NCI-H2107 (cell line): ENCODE measurements at places on chromosomes 12 and 14.
A peak's percentile ranks its signal among the peaks of the same experiment; 100 is the strongest.

GRCh38 chr12:109714141-109714912 lies 702 bp downstream of the FAM222A start:
- DNase-seq, result peak; percentile 56

DNA sequence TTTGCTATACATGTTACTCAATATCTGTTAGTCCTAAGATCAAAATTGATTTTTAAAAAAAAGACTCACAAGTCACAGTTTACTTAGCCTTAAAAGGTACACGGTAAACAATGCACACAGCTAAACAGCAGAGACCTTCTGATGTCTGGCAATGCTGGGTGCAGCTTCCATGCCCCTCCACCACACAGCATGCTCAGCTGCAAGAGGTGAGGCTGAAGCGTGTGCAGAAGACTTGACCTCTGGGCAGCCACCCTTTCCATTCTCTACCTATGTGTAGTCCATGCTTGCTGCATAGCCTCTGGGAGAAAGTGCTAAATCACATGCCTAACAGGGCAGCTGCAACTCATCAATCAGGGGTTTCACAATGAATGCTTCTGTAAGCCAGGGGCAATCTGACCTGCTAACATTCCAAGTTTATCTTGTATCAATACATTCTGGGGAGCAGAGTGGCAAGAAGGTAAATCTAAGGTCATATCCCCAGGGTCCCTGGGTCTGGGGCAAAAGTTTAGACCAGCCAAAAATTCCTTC lies 44.5 kb upstream of the AMN1 start:
- no peak for DNase-seq

DNA sequence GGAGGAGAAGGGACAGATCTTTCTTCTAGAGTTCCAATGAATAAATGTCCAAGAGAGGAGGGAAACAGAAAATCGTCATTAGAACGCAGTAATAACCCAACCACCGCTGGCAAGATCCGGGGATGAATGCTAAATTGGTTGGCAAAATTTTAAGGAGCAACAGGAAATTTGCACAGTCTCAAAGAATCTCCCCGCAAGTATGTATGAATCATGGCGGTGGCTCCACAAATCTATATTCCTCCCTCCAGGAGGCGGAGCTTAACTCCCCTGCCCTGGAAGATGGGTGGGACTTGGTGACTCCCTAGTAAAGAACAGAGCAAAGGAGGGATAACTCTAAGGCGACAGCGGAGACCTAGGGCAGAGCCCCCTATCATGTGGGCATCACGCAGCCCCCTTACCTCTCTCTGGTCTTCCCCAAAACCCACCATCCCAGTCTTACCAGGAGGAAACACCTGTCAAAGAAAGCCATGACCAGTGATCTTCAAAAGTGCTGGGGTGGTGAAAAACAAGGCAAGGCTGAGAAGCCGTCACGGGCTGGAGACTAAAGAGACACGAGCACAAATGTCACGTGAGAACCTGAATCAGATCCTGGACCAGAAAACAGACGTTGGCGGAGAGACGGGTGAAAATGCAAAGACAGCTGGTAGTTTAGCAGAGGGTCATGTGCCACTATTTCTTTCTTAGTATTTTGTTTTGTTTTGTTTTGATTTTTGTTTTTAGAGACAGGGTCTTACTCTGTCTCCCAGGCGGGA lies 125.8 kb downstream of the NCOR2 start:
- no peak for DNase-seq

- no peak for DNase-seq
Measured at GRCh38 chr14:66634876-66635275, 126.9 kb downstream of the GPHN start.

- DNase-seq, result no peak
Measured at GRCh38 chr12:108538146-108538545, 22.8 kb downstream of the SART3 start.

DNA sequence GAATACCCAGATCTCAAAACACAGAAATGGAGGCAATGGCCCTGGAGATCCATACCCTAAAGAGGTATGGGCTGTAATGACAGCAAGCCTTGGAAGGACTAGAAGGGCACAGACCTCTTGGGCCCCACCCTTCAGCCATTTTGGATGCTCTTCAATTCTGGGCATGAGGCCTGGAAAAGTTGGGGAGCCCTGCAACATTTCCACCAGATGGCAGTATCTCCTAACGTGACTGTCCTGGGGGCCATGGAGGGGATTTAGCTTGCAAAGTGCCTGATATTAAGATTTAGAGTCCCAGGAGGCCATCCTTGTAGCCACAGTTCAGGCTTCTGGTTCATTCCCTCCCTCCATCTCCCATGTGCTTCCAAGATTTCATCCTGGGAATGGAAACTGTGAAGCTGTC lies 30.2 kb downstream of the KCNA5 start:
- DNase-seq, result no peak

GRCh38 chr12:53452159-53453077 lies 516 bp downstream of the PCBP2 start:
- DNase-seq, result peak; percentile 43

DNA sequence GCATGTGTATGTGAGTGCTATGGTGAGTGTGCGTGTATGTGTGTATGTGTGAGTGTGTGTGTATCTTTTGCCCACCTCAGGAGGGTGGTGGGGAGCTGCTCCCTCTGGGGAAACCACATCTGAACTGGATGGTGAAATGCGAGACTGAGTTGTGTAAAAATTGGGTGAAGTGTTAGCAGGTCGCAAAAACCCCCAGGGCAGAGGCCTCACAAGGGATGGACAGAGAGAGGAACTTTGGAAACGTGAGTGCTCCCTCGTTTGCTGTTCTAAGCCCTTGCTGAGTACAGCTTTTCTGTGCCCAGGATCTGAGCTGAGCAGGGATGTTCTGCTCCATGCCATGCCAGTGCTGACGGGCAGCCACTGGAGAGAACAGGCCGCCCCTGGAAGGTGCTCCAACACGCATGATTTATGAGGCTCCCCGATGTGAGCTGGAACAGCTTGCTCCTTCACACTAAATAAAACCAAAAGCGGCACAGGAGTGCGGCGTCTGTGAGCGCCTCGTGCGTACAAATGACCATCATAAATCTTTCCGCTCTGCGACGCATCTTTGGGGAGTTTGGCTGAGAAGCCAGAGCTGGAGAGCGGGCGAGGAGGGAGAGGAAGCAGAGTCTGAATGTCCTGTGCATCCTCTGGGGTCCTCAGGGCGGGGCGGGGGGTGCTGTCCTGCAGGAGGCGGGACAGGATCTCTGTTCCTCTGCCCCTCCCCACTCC lies 14.1 kb upstream of the GALNT9 start:
- DNase-seq, result no peak

DNA sequence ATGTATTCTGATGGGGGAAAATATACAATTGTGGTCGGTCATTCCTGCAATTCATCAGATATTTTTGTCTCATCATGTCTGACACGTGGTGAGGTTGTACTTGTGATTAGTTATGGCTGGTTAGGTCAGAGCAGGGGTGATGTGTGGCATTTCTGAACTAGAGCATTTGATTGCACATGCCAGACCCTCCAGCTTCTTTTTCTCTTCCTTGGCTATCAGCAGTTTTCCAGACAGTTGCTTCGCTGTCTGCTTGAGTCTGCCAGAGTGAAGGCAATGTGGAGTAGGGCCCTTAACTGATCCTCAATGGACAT lies 25.9 kb downstream of the TMEM117 start:
- no peak for DNase-seq

DNA sequence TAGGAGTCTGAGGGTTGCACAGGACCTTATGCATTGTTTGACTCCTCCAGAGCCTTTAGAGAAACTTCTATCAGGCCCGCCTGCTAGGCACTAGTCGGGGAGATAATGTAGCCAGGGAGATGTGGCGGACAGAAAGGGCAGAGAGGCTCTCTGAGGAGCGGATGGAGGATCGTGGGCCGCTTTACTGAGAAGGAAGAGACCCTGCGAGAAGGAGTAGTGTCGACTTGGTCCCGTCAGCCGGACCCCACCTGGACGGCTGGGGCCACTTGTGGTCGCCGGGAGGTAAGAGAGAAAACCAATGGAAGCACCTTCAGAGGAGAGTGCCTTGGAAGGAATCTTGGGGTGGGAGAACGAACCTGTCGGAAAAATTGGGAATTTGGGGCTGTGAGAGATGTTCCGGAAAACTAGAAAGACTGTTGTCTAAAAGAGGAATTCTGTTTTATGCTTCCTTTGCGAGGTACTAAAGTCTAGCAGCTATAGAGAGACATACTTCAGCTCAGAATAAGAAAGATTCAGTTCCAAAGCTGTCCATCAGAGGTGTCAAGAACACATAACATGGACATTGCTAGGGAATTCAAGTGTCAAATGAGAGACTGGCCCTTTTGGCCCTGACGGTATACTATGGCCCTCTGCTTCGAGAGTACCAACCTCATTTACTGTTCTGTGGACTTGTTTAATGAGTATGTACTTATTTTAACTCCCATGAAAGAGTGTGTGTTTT lies 660 bp upstream of the MCRS1 start:
- DNase-seq, result no peak

DNA sequence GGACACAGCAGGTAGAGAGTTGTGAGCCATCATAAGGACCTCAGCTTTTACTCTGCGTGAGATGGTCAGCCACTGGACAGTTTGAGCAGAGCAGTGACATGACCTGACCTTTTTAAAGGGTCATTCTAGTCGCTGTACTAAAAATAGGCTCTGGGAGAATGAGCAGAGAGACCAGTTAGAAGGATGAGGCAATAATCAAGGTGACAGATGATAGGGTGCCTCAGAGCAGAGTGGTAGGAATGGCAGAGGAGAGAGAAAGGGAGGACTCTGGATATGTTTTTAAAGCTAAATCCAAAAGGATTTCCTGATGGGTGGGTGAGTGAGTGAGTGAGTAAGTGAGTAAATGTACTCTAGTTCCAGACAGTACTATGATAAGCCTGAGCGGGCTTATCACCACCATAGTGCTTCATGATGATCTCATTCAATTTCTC lies 83.6 kb upstream of the ARHGAP5 start:
- DNase-seq, result no peak

DNA sequence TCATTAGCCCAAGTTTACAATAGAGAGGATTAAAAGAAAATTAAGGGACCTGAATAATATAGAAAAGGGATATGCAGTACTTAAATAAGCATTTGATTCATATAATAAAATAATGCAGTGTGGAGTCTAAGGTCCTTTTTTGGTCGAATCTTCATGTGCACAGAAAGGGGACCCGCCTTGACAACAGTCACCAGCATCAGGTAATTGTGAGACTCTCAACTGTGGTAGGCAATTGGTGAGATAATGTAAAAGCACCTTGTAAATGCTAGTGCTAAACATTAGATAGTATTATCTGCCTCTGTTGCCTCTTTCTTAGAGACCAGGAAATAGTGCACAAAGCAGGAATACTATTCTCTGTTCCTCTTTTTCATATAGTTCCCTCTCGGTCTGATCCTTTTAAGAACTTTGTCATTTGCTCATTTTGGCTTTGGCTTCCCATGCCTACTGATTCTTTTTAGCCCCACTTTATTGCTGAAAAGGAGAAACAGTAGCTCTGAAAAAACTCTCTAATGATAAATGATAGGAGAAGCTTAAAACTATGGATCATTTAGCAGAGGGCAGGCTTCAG lies 17.5 kb downstream of the CHPT1 start:
- no peak for DNase-seq

DNA sequence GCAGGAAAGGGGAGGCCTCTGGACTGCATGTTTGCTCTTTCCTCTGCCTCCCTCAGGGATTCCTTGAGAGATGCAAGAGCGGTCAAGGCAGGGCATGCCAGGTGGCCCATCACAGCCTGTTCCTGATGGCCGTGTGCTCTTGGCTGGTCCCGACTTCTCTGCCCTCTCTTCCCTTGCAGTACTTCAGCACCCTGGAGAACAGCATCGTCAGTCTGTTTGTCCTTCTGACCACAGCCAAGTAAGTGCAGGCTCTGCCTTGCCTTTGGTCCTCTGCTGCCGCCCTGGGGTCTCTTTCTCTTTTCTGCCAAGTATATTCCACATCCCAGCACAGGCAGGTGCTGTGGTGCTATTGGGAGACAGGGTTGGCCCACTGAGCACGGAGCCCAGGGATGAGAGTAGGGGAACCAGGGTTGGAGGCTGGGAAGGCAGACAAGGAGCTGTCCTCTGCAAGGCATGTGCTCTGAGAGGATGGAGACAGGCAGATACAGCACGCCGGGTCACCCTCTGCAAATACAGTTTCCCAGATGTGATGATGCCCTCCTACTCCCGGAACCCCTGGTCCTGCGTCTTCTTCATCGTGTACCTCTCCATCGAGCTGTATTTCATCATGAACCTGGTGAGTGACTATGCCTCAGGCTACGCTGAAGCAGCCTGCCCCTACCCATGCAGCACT lies 51.9 kb downstream of the TPCN1 start:
- DNase-seq, result no peak

- DNase-seq, result no peak
Measured at GRCh38 chr12:93976024-93976423, 172.4 kb upstream of the PLXNC1 start.

DNA sequence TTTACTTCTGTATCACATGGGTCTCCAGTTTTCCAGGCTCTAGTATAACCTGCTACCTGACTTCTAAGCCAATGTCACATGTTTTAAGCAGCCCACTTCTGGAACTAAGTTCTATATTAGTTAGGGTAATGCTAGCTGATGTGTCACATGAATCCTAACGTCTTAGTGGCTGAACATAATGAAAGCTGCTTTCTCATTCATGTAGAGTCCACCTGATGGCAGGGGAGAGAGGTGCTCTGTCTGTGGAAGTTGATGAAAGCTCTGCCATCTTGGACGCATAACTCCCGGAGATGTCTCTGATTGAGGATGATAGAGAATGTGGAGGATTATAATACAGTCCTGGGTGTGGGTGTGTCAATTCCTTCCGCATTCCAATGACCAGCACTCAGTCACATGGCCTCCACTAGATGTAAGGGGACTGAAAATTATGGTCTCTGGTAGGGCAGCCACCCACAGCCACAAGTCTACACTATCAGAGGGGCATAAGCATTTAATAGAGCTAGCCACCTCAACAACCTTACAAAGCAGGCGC lies 234.4 kb upstream of the CRY1 start:
- no peak for DNase-seq

DNA sequence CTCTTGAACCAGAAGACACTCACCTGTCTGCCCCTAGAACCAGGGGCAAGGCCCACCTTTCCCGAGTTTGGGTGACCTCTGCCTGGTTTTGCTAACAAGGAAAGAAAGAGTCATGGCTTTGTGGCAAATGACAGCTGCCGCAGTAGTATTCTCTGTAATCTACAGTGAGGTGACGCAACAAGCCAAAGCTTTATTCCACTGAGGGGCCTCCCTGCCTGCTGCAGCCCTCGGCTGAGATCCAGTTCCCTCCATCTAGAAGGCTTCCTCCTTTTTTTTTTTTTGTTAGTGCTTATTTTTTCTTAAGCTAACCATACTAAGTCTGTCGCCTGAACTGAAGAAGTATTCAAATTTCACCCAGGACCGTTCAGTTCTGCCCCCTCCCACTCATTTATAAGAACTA lies 142.3 kb upstream of the TMCC3 start:
- peak; percentile 12 for DNase-seq

- DNase-seq, result peak; percentile 9
Measured at GRCh38 chr12:45268672-45269411, 52.9 kb downstream of the ANO6 start.
